Left colon (tissue), 2 donors: ENCODE measurements at places on chromosomes 13 and 19. TPM values are rescaled to one million over a fixed set of nuclear protein-coding genes. Genes with fewer than 3 reads are reported as not detected.

Gene PNMA8B
- total RNA-seq: 0.21 TPM

GRCh38 chr13:112450118-112450903, 74.2 kb downstream of the SPACA7 start:
- DNase-seq: no peak

- no peak for DNase-seq
These were observed 2723.9 kb downstream of the PCDH9 start for GRCh38 chr13:64506246-64506645.

DNA sequence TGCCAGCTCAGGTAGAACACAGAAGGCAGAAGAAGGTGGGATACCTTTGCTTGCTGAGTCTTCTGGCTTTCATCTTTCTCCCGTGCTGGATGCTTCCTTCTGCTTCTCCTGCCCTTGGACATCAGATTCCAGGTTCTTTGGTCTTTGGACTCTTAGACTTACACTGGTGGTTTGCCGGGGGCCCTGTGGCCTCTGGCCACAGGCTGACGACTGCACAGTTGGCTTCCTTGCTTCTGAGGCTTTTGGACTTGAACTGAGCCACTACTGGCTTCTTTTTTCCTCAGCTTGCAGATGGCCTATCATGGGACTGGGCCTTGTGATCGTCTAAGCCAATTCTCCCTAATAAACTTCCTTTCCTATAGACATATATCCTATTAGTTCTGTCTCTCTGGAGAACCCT, 19.8 kb upstream of the ZNF331 start:
- DNase-seq: no peak

- DNase-seq: peak; percentile 39
These were observed 34.2 kb upstream of the PNMA8B start for GRCh38 chr19:46529622-46530451.

Gene ANKRD24
- 1.1 TPM for total RNA-seq

Gene GRIK5
- 1.0 TPM for total RNA-seq

GRCh38 chr13:112132619-112133018, 65.7 kb downstream of the SOX1 start:
- DNase-seq: no peak

- DNase-seq: no peak
These were observed 9.4 kb downstream of the LRP3 start for GRCh38 chr19:33203529-33203928.

DNA sequence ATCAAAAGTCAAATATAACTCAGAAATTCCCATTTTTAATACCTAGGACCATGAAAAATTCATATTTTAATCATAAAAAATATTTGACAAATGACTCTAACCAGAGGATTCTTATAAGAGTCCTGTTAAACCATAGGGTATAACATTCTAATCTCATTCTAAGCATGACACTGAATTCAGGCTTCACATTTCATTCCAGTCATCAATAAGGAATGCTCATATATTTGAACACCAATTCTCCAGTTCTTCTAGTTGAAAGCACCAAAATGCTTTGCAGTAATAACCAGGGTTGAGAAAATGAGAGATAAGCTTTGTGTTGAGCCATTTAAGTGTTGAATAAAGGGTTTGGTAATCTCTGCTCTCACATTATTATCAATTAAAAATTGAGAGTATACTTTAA, 147.5 kb downstream of the VWA8 start:
- DNase-seq: no peak

Gene CD22
- 2.5 TPM for total RNA-seq

DNA sequence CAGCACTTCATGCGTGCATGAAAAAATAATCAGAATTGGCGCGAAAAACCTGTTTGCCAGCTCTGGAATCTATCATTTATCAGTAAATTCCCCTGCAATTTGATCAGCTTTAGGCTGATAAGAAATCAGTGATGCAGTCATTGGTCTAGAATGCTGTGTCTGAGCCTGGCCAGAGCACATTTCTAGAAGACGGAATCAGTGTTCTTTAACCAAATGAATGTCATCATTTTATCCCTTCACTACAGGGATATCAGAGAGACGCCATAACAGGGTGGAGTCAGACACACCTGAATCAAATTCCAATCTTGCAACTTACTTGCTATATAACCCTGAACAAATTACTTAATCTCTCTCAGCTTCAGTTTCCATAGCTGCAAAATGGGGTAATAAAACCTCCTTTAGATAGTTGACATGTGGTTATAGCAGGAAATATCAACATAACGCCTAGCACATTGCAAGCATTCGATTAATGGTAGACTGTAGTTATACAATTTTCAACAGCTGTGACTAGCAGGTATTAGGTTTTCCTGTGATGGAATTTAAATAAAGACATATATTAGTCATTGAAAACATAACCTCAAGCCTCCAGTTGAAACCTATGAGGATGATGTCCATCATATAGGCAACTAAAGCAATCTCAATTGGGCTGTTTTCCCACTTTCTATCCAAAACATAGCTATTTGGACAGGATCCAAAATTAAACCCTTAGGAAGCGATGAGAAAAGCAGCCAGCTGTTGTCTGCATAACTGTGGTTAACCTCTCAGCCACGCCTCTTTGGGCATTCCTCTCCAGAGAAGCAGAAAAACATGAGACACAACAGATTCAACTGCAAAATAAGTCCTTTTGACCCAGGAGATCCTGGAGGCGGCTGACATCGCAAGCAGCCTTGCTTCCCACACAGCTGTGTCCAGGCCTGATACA, 51.6 kb upstream of the UBL3 start:
- peak; percentile 42 for DNase-seq

GRCh38 chr13:100547791-100548201, 40.8 kb downstream of the GGACT start:
- DNase-seq: no peak

DNA sequence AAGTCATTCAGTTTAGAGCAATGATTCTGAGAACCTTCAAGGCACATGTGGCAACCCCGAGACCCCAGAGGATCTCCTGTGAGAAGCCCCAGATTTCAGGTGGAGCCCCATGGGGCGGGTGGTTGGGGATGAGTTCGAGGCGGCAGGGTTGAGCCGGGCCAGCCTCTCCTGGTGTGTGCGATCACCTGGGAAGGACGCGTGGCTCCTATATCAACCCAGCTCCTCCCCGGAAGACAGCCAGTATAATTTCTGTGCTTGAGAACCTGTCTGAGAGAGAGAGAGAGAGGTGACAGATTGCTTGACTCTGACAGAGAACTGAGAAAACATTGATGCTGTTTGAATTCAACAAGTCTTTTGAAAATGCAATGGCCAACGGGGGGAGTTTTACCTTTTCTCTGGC, 89.0 kb downstream of the TEX29 start:
- DNase-seq: no peak

Gene VSTM1
- total RNA-seq: not detected

DNA sequence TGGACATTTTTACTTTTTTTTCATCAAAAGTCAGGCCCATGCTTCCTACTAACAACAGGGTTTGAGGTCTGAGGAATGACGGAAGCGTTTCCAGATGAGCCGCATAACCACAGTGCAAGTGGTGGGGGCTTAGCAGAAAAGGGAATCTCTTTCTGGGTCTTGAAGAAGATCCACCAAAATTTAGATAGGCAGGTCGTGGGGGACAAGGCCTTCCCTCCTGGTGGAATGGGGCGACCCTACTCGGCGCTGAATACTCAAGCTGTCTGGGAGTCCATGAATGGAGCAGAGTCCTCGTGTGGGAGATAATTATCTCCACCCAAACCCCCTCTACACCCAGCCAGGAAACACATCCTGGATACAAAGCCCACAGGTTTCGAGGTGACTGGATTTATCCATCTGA, 36.9 kb downstream of the CARS2 start:
- DNase-seq: no peak

DNA sequence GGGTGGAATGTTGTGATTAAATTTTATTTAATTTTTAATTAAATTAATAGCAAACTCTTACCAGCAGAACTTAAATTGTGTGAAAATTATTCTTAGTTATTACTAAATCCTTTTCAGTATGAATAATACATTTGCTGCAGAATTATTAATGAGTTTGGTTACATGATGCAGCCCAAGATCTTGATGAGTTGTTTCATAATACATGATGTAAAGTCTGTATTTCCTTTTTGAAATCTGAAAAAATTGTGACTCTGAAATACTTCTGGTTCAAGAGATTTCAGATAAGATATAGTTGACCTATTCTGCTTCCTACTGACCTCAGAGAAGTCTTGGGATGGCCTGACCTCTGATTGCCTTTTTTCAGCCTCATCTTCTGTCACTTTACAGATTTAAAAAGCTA, 11.1 kb downstream of the SAE1 start:
- DNase-seq: no peak

Gene RASGRP4
- total RNA-seq: 1.8 TPM

DNA sequence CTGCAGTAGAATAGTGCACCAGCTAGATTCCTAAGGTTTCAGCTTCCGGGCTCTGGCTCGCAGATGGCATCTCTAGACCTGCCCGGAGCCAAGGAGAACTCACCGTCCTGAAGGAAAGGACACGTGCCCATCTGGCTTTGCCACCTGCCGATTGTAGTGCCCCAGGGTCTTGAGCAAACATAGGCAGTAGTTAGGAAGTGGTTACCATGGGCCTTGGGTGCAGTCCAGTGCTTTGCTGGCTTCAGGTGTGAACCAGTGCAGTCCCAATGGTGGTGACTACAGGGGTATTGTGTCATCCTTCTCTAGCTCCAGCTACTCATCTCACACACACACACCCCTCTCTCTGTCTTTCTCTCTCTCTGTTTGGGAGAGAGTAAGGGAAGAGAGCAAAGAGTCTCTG, 61.4 kb upstream of the TEX29 start:
- no peak for DNase-seq

GRCh38 chr13:51234676-51235075, 12.5 kb downstream of the FAM124A start:
- no peak for DNase-seq

GRCh38 chr19:10333758-10334587, 644 bp upstream of the RAVER1 start:
- DNase-seq: no peak

Gene ATP4A
- total RNA-seq: not detected

Gene HSD17B14
- total RNA-seq: 4.6 TPM

Gene HPN
- 0.95 TPM for total RNA-seq

- no peak for DNase-seq
These were observed 4.9 kb downstream of the SULT2B1 start for GRCh38 chr19:48556825-48557224.

GRCh38 chr19:57620673-57621348, 6.8 kb downstream of the ZNF134 start:
- DNase-seq: no peak

DNA sequence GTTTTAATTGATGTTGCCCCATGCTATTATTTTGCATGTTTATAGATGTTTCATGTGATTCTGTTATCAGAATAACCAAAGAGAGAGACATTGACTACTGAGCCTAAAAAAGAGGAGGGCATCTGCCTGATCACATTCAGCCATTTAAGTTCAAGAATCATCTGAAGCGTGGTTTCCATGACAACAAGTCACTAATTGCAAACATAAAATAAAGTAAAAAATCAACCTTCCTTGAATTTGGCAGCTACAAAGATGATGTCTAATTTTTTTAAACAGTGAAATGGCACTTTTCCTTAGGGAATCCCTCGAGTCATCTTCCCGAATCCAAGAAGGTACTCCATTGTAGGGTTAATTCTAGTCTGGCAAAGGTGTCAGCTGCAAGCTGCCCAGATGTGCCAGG, 884.2 kb downstream of the DIAPH3 start:
- DNase-seq: no peak

Gene CFD
- 57.0 TPM for total RNA-seq

Gene CEACAM7
- total RNA-seq: 2,156 TPM

- no peak for DNase-seq
These were observed 7.5 kb upstream of the ZBTB32 start for GRCh38 chr19:35696835-35697234.

GRCh38 chr19:48624067-48624594, 4.8 kb downstream of the SPHK2 start:
- peak; percentile 99 for DNase-seq

Gene TMEM91
- 2.8 TPM for total RNA-seq

DNA sequence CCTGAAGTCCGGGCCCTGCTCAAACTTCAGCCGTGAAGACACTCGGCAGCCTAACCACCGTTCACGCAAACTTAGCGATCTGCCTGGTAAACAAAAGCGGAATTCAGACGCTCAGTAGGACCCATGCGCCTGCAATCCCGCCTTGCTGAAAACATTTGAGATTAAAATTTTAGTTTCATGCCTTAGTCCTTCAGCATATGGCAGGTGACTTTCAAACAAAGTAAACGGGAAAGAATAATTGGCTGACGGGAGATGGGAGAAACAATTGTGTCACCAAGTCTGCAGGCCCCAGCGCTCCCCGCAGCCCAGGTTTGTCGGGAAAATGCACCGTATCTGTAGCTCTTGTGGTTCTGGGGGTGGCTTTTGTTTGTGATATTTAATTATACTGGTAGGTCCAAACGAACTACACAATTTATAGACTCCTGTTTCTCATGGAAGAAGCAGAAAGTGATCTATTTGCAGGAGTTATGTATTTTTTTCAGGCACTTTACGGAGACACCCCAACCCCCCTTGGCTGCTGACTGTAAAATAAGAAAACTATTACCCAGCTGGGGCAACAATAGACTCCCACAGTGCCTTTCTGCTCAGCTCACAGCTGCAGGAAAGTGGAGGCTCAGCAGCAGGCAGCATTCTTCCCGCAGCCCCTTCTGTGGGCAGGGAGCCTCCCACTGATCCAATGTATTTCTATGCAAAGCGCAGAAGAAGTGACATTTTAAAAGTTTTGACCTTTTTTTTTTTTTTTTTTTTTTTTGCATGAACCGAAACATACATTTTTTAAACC, 94.8 kb downstream of the SOX1 start:
- no peak for DNase-seq

Gene SHD
- 23.6 TPM for total RNA-seq

Gene YJEFN3
- total RNA-seq: 4.9 TPM

DNA sequence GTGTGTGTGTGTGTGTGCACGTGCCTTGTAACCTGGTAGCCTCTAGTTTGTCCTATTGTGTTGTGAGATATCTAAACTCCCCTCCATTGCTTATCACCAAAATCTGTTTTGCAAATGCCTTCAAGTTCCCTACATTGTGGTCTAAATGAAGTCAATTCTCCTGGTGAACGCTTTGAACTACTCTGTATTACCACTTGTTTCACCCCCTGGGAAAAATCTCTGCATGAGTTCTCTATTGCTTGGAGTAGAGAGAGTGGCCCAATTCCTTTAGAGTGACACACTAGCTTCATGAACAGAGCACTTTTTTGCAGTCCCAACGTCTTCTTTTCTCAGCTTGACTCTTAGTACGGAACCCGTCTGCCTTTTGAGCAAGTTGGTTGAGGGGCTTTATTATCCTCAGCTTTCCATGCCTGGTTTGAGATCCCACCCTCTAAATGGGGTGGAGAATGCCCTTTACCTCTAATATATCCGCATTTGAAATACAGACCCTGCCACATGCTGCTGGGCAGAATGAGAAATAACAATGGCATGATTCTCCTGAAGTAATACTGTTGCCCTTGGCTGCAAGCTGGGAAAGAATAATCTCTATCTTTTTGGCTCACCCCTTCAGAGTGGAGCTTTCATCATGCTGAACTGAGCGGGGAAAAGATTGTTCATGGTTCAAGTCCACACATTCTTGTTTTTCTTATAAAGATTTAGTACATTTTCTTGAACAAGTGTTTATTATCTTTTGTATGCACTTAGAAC, 2545.3 kb downstream of the PCDH9 start:
- DNase-seq: no peak
